ENCODE measurements at places on chromosomes 7 and 10.

GRCh38 chr7:76428868-76429805, 4.4 kb downstream of the ZP3 start:
- no peak for DNase-seq

GRCh38 chr10:18164093-18164492, 23.9 kb downstream of the CACNB2 start:
- DNase-seq: no peak

- DNase-seq: no peak
These were observed 2.4 kb upstream of the AIFM2 start for GRCh38 chr10:70135046-70135445.

DNA sequence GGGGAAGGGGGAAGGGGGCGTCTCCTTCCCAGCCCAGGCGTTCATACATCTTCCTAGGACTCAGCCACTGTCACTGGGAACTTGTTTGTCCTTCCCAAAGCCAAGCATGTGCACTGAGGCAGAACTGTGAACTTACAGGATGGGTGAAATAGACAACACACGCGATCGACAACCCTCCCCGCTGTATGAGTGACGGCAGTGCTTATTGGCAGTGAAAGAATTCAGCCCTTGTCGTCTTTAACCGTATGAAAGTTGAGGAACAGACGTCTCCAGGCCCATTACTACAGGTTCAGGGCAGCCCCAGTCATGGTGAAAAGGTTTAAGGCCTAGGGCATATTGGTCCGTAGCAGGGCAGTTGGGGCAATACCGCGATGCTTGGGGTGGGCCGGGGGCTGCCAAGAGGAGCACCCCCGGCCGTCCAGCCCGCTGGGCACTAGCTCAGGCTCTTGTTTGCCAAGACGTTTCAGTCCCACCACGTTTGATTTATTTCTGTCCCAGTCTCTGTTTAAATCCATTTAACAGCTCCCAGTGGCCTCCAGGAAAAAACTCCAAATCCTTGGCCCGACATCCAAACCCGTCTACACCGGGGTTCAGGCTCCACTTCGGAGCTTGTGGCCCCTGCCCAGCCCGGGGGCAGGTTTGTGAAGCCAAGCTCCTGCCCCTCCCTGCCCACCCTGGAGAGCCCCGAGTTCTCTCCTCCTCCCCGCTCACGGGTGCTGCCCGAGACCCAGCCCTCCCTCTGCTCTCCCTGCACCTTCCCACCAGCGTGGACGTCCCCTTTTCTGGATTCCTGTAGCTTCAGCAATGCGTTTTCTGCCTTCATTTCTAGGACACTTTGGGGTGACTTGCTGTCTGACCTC, 159.8 kb downstream of the DNAJB6 start:
- DNase-seq: peak; percentile 14

DNA sequence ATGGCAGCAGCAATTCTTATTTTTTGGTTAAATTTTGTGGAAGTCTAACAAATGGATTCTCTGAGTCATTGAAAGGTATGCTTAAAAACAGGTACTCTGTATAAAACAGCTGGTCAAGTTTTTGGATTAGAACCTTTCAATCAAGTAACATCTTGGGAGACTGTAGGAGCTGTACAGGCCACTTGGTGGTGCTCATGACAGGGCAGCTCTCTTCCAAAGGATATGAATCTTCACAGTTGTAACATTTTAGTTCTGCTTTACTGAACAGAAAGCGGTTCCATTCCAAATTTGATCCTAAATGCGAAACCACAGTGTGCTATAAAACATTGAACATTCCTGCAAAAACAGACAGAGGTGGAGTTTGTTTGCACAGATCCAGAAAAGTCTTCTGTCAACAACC, 44.5 kb upstream of the AGR3 start:
- DNase-seq: no peak

- peak; percentile 86 for DNase-seq
These were observed at the start of gene POLR3A for GRCh38 chr10:78029269-78030226. POLR3A (minus strand) TSS chr10:78029515; CDS start chr10:78029407, 108 bp downstream.
